ENCODE measurements at places on chromosomes 4 and X.
A peak's percentile ranks its signal among the peaks of the same experiment; 100 is the strongest.

DNA sequence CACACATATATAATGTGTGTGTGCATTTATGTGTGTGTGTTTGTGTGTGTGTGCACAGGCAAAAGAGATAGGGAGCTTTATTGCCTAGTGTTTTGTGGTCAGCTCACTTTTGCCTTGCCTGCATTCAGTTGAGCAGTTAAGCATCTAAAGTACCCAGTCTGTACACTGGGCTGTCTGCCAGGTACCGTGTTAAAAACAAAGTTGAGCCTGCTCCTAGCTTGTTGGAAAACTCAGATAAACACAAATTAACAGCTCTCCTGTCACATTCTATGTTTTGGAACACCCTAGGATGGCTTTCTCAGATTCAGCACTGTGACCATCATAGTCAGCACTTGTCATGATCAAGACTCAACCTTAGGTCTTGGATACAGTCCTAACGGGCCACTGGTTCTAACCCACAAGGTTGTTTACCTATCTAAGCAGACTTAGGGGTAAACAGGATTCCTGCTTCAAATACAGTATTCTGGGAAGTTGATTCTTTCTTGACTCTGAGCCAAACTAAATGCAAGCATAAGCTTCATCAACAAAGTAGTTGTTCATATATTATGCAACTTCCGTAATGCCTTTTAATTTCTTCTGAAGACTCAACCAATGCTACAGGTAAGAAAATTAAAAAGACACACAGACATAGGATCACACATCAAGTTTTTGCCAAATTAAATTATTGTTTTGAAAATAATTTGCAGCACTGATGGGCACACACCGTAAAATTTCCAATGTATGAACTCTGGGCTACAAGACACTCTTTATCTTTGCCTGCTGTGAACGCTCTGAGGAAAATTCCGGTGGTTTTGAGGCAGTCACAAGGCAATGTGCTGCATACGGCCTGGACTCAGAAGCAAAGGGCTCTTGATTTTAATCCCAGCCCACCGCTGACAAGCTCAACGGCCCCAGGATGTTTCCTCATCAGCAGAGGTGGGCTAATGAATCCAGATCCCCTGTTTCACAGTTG is 11.3 kb upstream of the CD99 start:
- no peak for DNase-seq

- DNase-seq = no peak
Observed at GRCh38 chr4:153573221-153573620, 107.1 kb downstream of the TMEM131L start.

- no peak for DNase-seq
Observed at GRCh38 chr4:17981063-17981462, 40.5 kb downstream of the LCORL start.

DNA sequence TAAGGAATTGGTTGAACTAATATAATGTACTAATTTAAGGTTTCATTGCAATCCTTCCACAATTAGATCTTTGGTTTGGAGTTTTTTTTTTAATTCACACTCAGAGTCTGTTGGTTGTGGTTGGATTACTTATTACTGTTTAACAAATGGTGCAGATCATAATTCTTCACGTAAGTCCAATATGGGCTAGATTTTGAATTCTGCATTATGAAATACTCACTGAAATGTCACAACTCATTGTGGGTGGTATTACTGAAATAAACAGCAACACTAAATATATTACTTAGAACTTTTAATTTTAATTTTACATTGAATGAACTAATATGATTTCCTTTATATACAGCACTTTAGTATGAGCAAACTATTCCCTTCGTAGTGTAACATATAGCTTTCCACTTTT is 94.2 kb upstream of the MYOZ2 start:
- no peak for DNase-seq

DNA sequence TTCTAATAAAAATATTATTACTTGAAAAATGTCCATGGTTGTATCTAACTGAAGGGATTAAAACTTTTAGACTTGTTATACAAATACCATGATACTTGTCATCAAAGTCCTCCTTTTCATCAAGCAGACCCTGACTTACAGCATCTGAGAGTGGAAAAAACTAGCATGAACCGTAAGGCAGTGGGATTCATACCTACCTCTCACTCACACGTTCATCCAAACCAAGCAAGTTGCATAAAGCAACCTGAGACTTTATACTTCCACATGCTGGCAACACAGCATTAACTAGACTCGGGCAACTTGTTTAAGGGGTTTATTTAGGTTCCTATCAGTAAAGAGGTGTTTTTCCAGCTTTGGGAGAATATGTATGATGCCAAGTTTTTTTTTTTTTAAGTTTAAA is 22.6 kb upstream of the TLR7 start:
- no peak for DNase-seq

DNA sequence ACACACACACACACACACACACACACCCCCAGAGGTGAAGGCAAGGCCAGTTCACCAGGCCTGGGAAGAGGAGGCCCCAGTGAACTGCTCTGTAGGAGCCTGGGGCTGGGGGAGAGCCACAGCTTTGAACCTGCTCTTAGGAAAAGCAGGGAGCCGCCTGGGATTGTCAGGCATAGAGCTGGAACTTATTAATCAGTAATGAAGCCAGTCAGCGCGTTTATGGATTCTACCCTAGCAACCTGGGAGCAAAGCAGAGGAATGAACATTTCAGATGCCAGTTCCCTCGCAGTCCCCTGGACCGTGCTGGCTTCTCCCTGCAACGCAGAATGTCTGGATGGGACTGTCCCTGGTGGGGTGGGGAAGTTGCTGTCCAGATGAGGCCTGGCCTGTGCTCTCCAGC is 45.3 kb upstream of the DDX3X start:
- no peak for DNase-seq

- no peak for DNase-seq
Observed at GRCh38 chrX:119635799-119636198, 29.6 kb upstream of the NKRF start.

DNA sequence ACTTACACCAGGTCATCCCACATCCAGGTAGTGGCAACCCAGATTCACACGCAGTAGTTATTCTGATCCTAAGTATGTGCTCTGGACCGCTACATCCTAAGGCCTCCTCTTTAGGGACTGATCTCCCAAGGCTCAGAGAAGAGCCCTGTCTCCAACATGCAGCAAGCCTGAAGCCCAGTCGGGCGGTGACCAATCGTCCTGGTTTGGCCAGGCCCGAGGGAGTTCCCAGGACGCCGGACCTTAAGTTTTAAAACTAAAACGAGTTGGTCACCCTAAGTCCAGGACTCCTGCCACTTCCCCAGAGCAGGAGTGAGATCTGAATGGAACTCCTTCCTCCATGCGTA is 385 bp downstream of the LYAR start:
- no peak for DNase-seq

DNA sequence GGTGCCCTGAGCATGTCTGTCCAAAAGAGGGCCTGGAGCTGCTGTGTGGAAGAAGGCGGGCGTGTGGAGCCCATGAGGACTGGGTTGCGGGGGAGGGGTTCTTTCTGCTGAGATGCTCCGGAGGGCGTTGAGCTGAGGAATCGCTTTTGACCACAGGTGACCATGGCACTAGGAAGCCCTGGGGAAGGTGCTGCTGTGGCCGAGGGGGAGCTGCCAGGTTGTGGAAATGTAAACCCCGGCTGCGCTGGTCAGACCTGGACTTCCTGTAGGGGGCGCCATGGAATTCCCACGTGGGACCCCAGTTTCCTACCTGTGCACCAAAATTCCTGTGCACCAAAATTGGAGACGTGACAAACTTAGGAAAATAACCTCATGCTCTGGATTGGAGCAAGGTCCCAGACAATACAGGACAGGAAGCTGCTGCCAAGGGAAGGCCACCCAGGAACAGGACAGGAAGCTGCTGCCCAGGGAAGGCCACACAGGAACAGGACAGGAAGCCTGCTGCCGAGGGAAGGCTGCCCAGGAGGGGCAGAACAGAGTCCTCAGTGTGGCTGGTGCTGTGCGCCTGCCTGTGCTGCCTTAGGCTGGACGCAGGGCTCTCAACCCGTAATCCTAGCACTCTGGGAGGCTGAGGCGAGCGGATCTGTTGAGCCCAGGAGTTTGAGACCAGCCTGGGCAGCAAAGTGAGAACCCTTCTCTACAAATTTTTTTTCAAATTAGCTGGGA is 28.4 kb upstream of the UVSSA start:
- DNase-seq = no peak

GRCh38 chr4:123616951-123617461 is 220.4 kb downstream of the SPRY1 start:
- DNase-seq = peak; percentile 83

DNA sequence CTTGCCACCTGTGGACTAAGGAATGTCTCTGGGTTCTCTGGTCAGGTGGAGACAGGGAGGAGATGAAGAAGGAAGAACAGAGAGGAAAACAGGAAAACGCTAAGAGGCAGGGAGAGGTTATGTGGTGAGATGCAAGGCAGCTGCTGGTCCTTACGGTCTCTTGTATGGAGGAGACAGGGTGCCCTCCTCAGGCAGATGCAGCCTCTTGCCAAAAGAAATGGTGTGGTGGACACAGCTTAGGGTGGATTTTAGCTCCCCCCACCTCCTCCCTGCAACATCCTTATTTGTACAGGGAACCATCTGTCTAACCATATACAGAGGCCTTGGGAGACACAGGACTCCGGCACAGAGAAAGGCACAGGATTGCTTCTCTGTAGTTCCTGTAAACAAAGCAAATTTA is 9.7 kb downstream of the OCIAD2 start:
- DNase-seq = no peak

DNA sequence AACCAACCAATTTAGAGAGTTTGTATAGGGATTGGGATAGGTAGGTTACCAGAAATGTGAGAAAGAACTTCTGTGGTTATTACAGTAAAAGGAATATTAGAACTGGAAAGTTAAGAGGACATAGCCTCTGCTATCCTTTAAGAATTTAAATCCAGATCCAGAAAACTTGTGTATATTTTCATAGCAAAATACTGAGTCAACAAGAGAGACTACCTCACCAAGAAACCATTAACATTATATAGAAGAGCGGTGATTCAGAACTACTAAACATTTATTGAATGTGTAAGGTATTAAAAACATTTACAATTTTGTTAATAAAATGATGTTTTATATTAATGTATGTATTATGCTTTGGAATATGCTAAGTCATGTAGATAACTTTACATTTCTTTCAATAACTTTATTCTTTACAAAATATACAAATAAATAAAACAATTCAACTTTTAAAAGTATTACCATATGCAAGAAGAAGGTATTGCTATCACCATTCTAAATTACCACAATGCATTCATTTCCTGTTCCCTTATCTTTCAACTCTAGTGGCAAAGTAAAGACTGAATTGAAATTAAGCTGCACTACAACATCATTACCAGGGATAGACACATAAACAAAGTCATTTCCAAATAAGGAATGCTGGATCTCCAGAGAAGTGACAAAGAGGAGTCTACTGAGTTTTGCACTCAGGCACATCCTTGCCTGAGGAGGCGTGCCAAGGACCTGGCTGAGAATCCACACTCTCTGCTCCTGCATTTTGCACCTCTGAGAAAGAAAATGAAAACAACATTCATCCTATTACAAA is 6.1 kb upstream of the BDH2 start:
- no peak for DNase-seq

- no peak for DNase-seq
Observed at GRCh38 chr4:45701621-45702020, 422.2 kb downstream of the GABRG1 start.

DNA sequence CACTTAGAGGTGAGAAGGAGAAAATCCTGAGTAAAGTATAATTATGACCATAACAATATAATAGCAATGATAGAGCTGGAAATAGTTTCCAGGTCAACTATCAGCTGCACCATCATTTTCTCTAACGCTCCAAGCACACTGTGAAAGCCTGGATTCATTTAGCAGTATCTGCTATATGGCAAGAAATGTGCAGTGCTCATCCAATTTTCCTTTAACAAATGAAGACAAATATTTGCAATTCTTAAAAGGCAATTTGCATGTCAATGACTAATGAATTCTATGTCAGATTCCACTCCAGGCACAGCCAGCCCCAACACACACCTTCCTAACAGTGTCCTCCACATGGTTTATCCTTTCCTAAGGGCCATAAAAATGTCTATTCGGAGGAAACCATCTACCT is 12.7 kb downstream of the PRSS12 start:
- DNase-seq = no peak

DNA sequence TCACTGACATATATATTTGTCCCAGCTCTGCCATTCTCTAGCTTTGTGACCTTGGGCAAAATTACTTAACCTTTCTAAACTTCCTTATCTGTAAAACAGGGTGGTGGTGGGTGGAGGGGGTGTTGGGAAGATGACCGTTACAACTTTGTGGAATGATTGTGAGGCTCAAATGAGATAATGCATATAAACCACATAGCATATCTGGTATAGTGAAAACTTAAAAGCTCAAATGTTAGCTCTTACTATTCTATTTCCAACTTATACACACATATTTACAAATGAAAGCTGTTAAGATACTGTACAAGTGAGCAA is 52.9 kb upstream of the HPRT1 start:
- no peak for DNase-seq

- DNase-seq = no peak
Observed at GRCh38 chr4:158915683-158916241, 146.9 kb downstream of the FNIP2 start.

GRCh38 chr4:1752284-1753041 is 31.1 kb downstream of the TACC3 start:
- no peak for DNase-seq

DNA sequence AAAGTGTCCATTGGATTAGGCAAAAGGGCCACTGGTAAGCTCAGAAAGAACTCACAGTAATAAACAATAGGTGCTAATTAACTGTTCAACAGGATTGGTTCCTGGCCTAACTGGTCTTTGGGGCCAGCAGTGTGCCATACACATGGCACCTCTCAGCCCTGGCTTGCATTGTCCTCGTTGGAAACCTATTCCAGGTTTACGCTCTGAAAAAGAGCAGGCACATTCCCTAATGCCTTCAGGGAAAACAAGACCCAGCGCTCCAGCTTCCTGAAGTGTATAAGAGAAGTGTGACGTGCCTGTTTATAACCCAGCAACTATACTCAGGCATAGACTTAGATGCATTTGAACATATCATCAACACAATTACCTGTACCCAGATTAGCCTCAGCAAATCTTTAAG is 51.9 kb upstream of the RBM47 start:
- DNase-seq = no peak

GRCh38 chr4:182955411-182955810 is 38.2 kb upstream of the DCTD start:
- no peak for DNase-seq

DNA sequence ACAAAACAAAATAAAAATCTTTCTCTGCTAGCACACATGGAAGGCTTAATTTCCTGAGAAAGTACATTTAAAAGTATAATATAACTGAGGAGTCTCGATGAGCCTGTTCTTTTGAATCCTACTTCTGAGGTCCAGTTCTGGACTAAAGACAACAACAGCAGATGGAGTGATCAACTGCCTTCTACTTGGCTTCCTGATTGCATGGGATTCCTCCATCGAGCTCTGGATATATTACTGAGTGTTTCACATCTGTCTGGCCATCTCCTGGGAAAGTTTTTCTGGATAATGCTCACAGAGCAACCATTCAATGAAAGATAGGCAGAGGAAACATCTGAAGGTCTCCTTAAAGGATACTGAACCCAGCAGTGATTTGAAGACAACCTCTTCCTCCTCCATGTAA is 42.6 kb downstream of the KDR start:
- no peak for DNase-seq

- DNase-seq = no peak
Observed at GRCh38 chr4:2869659-2870058, 26.0 kb downstream of the ADD1 start.

GRCh38 chrX:19198473-19198872 is 76.2 kb upstream of the ADGRG2 start:
- DNase-seq = no peak

GRCh38 chr4:81792521-81792920 is 320.8 kb upstream of the RASGEF1B start:
- no peak for DNase-seq

- no peak for DNase-seq
Observed at GRCh38 chrX:16418650-16419049, 231.3 kb upstream of the S100G start.
